ENCODE measurements at places on chromosomes 1 and 21.

DNA sequence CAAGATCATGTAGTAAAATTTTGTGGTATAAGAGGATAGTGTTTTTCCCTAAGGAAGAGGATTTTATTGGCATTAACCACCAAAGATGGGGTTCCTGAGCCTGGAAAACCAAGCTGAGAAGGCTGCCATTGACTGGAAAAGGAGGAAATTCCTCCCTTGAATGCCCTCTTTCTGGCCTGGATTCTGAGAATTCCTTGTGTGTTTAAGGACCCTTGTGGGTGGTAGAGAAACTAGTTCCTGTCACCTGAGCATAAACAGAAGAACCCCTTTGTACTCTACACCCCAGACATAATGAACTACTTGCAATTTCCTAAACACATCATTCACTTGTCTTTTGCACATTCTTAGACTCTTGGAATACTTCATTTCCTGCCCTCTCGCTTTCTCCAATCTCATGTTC lies 33.1 kb upstream of the CEP350 start:
- no peak for DNase-seq

- DNase-seq: no peak
Observed at GRCh38 chr1:173410794-173411236, 66.3 kb upstream of the PRDX6 start.

DNA sequence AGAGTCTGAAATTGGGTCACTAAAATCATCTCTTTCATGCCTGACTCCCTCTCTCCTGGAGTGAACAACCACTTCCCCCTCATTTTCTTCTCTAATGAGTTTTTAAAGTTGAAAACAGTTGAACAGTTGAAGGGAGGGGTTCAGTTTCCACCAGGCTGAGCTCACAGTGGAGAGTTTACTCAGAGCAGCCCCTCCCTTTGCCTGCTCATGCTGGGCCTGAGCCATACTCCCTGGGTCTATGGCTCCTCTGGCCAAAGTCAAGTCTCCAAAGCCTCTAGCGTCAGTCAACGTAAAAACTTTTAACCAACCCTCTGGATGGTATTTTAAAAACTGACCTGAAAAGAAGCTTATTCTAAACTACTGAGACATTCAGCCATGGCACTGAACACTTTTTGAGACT lies 100.8 kb upstream of the RNPC3 start:
- no peak for DNase-seq

- no peak for DNase-seq
Observed at GRCh38 chr1:33872275-33872674, 8.4 kb downstream of the HMGB4 start.

- no peak for DNase-seq
Observed at GRCh38 chr1:217027403-217028080, 304.3 kb upstream of the ESRRG start.

DNA sequence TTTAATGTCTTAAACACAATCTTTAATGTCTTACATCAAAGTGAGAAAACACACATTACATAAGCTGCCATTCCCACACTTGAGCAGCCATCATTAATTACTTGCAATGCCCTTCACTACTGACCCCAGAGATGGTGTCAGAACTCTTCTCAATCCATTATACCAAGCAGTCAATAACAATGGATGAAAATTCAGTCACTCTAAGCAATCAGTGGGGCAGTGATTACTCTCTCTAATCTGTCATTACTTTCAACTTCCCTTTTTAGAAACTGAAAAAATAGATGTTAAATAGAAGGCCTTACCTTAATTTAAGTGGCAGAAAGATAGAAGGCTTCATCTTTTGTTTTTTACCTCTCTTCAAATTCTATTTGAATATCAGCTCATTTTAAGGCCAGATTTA lies 9.7 kb upstream of the FRRS1 start:
- DNase-seq: no peak

- DNase-seq: no peak
Observed at GRCh38 chr1:31614414-31615005, 3.0 kb upstream of the HCRTR1 start.

GRCh38 chr1:34087986-34088385 lies 77.0 kb downstream of the CSMD2 start:
- no peak for DNase-seq

DNA sequence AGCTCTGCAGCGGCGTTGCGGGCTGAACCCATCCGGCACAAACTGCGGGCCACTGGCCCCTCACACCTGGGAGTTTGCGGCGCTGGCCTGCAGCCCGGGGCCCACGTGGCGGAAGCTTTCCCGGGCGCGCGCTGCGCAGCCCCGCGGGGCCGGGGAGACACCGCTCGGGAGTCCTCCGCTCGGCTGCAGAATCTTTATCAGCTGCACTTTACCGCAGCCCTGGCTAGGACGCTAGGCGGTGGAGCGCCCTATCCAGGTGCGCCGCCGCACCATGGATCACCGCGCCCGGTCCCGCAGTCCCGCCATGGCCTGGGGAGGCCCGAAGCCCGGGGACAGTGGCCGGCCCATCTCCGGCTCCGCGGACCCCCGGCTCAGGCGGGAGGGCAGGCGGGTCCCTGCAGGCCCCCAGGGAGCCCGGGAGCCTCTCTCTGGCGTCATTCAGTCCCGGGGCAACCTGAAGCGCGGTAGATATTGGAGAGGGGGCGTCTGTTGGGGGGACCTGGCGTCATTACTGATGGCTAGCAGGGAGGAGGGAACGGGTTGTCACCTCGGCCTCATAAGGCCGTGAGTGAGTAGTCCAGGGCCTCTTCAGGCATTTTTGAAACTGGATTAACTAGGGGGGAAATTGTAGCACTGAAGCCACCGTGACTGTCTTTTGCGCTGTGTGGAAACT lies 5.7 kb upstream of the OLIG2 start:
- DNase-seq: peak; percentile 15

- no peak for DNase-seq
Observed at GRCh38 chr21:34022627-34023335, 50.6 kb upstream of the MRPS6 start.

- DNase-seq: no peak
Observed at GRCh38 chr1:204224655-204225054, 10.9 kb upstream of the GOLT1A start.

GRCh38 chr1:112761714-112762480 lies 46.8 kb upstream of the PPM1J start:
- no peak for DNase-seq

DNA sequence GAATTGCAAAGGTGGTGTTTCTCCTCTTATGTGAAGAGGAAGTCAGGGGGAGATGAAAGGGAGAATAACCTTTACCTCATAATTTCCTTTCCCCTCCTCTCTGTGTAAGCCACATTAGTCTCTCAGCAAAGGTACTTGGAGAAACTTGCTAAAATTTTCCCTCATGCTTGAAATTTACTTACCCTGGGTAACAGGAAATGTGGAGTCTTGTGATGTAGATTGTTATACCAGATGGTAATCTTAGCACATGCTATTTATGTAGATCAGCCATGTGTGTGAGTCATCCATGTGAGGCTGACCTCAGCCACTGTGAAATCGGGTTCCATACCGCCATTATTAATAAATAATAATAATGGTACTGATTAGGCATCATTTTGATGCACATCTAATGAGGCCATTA lies 128.4 kb downstream of the TGFB2 start:
- no peak for DNase-seq

DNA sequence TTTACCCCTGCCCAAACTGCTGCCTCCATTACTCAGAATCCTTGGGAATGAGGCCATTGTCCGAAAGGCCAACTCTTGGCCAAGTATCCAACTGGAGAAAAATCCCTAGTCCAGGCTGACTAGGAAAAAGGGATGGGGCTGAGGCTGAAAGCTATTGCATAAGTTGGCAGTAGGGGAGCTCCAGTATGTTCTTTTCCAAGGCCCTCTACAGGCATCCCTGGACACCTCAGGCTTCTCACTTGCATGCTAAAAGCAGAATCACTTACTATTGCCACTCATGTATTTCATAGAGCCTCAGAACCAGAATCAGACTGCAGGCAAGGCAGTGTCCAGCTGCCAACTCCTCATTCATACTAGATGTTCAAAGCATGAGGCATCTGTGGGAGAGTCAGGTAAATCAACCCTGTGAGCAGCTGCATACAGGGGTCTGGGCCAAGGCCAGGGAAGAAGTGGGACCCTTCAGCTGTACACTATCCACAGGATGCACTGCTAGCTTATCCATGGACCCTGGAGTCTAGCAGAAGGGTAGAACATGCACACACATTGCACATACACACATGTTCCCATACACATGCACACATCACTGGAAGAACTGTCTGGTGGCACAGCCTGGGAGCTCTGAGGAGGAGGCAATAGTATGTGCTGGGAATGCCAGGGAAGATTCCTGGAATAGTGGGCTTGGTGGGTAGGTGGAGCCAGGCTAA lies 195.3 kb downstream of the C1orf94 start:
- DNase-seq: no peak

GRCh38 chr21:38228115-38228514 lies 28.7 kb upstream of the KCNJ15 start:
- no peak for DNase-seq

- no peak for DNase-seq
Observed at GRCh38 chr1:81190003-81190402, 610.7 kb upstream of the ADGRL2 start.

DNA sequence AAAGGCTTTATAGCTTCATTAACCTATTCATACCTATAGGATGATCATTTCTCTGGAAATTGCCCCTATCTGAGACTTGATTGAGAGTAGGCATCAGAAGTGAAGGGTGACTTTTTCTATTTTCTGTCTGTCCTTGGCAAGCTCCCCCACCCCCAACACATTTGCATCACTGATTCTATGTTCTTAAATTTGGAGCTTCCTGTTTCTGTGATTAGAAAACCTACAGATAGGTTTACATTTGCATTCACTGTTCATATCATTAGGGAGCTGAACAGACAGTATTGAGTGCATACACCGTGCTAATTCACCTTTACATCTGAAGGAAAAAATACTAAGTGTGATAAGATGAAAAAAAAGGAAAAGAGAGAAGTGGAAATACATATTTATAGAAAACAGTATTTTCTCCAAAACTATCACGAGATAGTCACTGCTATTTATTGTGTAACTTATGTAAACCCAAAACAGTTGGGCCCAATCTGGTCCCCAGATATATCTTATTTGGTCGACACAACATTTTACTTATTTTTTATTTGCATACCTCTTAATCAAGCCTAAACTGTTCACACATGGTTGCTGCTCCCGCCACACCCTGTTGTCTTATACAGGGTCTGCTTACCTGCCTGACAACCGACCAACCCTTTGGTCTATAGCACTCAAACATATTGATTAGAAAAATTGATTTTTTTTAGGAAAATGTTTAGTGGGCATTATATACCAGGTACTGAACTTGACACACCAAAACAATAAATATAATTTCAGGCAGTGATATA lies 218.8 kb downstream of the NTNG1 start:
- no peak for DNase-seq

DNA sequence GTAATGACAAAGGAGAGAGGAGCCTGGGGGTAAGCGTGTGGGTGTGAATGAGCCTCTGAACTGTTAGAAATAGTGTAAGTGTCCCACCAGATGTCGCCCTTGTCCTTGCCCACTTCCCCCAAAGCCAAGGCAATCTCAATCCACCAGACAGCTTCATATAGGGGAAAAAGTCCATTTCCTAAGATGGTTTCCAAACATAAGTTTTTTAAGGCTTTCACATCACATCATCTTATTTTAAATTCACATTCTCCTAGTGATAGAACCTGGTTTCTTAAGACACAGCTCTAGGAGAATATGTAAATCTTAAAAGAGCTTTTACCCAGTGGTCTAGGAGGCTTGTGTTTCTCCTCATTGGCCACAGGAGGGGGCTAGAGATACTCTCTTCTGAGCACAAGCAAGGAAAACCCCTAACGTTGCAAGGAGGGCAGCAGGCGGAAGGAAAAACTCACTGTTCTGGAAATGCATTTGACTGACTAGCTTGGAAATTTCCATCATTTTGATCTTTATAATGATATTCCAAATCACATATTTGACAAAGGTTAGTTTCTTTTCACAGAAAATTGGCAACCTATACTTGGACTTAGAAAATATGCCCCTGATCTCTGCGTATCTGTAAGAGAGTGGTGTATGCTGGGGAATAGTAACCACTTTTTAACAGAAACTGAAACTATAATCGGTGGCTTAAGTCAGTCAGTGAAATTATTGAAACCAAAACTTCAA lies 51.9 kb upstream of the LPAR3 start:
- DNase-seq: peak; percentile 63

- no peak for DNase-seq
Observed at GRCh38 chr21:26948194-26948593, 18.7 kb downstream of the ADAMTS5 start.

- no peak for DNase-seq
Observed at GRCh38 chr1:213871179-213871578, 116.6 kb upstream of the PROX1 start.

- no peak for DNase-seq
Observed at GRCh38 chr21:34859976-34860653, 189.0 kb downstream of the RUNX1 start.

DNA sequence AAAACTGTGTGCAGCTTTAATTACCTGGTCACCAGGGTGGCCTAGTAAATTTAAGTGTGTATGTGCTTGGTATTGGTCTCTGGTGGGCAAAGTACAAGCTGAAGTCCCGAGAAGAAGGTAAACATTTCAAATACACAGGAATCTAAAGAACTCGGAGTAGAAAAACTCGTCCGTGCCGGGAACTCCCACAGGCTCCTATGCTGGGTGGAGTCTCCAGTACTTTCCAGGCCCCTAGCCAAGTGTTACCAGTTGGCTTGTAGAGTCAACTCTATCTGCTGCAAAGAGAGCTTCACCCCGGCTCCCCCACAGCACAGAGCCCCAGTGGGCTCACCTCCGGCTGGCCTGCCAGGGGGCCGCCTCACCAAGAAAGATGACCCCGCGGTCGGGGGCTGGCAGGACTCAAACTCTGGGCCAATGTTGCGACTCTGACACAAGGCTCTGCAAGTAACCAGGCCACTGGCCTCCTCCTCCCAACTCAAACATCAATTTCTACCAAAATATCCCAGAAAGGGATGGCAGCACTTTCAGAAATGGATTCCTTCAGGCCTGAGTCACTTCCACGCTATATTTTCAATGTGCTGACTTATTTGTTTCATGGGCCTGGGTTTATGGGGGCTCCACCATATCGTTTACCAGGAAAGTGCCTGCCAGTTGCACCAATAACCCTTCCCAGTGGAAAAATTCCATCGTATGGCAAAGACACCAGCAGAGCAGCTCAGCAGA lies 73.9 kb downstream of the SLC66A1 start:
- no peak for DNase-seq

DNA sequence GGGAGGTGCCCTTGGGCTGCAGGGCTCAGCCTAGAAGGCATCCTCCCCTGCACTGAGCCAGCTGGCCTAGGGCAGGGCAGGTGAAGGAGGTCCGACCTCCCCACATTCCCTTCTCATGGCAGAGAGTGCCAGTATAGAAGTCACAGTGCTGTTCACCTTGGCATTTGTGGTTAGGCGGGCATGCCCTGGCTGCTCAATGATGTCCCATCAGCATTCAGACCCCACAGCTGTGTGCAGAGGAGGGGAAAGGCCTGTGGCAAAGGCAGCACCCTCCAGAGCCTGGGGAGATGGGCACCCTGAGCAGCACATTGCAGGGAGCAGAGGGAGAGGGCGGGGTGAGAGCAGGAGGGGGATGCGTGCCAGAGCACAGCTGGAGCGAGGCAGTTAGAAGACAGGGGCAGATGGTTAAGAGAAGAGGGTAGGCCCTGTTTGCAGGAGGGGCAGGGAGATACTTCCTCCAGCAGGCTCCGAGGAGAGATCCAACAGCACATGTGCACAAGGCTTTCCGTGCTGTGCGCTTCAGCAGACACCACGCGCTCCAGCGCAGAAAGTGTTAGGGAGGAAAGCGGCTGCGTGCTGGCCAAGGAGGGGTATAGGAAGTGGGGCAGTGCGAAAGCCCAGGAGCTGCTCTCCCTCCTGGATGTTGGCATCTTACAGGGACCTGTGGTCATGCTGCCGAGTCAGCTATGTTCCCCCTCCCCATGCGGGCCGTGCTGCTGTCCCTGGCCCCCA lies 43.7 kb upstream of the COL6A1 start:
- no peak for DNase-seq
